ENCODE measurements at places on chromosomes 5 and 9.

GRCh38 chr9:79257228-79257781 is 314.5 kb upstream of the TLE4 start:
- DNase-seq: no peak

DNA sequence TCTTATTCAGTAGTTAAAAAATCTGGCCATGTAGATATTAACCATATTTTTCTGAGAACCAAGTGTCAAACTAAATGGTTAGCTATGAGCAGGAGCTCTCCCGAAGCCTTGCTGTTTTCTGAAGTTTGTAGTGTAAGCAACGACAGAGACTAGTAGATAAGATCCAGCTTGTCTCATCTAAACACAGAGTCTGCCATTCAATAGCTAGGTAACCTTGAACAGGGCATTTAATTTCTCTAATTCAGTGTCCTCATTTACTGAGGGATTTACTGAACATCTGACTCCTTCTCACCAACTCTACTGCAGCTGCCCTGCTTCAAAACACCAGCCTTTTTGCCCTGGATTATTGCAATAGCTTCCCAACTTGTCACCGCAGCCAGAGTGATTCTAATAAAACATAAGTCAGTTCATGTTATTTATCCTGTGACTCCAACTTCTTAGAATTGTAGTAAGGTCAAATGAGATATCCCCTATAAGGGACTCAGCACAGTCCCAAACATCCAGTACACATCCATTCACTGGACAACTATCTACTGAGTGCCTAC is 337.0 kb downstream of the PLK2 start:
- DNase-seq: no peak

GRCh38 chr9:134100040-134100439 is 32.2 kb upstream of the BRD3 start:
- no peak for DNase-seq

DNA sequence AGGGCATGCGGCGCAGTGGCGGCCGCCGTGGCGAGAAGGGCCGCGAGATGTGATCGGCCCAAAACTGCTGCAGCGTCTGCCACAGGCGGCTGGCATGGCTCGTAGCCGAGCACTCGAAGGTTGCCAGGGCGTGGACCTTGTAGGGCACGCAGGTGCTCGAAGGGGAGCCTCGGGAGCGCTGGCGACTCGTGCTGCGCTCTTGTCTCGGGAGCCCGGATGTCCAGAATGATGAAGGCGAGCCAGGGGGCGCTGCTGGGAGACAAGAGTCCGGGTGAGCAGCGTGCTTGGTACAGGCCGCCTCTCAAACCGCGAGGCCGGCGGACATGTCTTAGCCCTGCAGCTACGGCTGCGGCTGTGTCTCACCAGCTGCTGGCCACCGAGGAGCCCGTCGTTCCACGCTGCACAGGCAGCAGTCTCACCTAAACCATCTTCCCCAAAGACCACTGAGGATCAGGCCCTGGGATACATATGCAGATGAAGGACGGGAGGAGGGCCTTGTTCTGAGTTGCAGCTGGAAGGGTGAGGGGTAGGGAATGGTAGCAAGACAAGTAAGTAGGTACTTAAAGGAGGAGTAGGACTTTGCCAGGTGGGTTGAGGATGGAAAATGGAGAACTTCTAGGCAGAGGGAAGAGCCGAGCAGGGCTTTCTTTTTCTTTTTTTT is 1.7 kb downstream of the CBY3 start:
- peak; percentile 83 for DNase-seq

- no peak for DNase-seq
Measured at GRCh38 chr5:148384380-148384737, 601 bp downstream of the FBXO38 start.
